ENCODE measurements at places on chromosomes 16 and 17.

DNA sequence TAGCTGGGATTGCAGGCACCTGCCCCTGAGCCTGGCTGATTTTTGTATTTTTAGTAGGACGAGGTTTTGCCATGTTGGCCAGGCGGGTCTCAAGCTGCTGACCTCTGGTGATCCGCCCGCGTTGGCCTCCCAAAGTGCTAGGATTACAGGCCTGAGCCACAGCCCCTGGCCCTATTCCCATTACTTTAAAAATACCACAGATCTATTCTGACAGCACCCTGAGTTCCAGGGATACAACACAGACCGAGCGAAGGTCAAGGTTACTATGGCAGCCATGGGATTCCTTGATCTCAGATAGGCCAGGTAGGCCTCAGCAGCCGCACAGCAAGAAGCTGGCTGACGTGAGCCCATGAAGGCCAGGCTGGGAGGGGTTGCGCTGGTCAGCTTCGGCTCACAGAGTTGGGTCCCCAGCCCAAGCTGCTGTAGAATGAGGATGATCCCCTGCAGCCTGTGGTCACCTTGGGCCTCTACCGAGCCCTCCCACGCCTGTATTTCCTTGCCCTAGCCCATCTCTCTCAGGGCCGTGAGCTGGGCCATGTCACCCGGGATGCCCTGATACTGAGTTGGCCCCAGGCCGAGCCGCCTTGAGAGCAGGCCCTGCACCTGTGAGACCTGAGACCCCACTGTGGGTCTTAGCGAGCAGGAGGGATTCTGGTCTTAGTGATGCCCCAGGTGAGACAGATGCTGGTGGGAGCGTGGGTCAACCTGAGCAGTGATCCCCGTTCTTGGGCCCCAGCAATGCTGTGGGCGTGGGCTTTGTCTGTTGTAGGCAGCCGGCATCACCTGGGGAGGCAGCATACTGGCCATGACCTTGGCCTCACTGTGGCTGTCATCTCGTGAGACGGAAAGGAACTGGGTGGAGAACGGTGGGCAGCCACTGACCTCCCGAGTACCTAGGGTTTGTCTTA, 16.9 kb upstream of the RNF213 start:
- no peak for DNase-seq

DNA sequence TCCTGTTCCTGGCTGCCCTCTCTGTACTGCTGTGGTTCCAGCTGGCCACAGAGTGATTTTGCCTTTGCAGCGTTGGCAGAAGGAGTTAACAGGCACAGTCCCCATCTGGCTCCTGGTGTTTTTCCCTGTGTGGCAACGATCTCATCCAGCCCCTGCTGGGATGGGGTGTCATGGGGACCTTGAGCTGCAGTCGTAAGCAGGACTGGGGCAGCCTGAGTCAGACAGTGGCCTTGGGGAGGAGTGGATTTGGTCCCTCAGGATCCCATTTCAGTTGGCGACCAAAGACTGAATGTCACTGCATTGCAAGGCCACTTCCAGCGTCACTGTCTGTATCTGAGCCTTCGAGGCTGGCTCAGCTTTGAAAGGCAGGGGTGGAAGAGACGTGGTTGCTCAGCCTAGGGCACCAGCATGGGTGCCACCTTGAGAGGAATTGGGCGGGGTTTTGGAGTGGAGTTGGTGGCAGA, 11.9 kb downstream of the TMEM94 start:
- DNase-seq: no peak

DNA sequence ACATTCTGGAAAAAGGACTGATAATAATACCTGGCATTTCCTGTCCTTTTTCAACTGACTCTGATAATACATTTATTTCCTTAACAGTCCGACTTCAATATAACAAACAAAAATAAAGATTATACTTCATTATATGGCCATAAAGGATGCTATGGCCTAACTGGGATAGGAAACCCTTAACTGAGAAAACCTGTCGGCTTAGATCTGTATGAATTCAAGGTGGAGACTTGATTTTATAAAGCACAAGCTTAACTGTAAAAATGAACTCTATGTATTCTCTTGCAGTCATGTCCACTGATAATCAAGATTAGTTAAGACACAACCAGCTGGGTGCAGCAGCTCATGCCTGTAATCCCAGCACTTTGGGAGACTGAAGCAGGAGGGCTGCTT, 102.2 kb downstream of the MYO1D start:
- DNase-seq: no peak

GRCh38 chr16:78240459-78241222, 141.2 kb downstream of the WWOX start:
- DNase-seq: no peak

DNA sequence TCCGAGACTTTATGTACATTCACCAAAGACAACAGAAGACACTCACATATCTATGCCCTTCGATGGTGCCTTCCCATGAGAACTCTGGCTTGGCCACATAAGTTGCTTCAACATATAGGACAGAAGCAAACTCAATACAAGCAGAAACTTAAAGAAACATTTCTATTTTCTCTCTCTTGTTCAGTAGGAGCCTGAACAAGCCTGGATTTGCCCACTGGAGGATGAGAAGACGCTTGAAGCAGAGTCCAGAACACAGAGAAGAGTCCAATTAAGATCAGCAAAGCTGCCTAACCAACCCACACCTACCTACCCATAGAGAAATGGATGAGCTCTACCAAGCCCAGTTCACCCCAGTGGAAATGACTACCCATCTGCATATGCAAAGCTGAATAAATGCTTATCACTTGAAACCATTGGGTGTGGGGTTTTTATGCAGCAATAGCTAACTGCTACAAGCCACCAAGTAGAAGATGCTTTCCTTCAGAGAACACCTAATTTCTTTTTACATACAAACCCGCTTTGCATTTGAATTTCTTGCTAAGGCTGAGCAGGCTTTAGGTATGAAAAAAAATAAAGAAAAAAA, 337.9 kb upstream of the DYNLRB2 start:
- DNase-seq: no peak

- DNase-seq: peak; percentile 1
Observed at GRCh38 chr16:6335072-6335471, 997.6 kb upstream of the RBFOX1 start.

- peak; percentile 44 for DNase-seq
Observed at GRCh38 chr17:79294459-79295071, 219.9 kb downstream of the ENGASE start.

DNA sequence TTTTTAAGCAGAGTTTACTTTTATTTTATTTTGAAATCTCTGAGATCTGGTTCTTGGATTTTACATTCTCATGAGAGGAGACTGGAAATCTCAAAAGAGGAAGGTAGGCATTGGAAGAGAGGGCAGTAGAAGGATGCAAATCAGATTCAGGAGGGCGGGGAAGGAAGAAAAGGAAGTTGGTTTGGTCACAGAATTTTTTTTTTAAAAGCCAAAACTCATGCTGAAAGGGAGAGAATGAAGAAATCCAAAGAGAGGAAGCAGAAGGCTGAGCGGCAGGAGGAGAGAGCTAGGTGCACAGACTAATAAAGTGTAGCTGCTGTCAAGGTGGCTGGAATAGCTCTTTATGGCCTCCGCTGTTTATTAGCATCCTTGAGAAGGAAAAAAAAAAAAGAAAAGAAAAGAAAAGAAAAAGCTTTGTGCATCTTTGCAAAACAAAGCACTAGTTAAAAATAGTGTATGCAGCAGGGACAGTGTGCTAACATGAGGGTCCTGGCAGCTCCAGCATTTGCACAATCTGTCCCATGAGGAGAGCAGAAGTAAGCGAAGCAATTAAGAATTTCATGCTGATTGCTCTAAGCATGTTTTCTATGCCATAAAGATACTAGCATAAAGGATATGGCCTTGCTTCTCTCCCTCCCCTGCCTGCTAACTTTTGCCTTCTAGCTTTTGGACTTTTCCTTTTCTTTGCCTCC, 194.2 kb downstream of the ZFHX3 start:
- no peak for DNase-seq

- no peak for DNase-seq
Observed at GRCh38 chr16:67000384-67001351, 12.3 kb downstream of the CES4A start.

- DNase-seq: peak; percentile 90
Observed at GRCh38 chr16:87582216-87582965, 19.9 kb upstream of the JPH3 start.

- DNase-seq: no peak
Observed at GRCh38 chr16:53848950-53849349, 145.0 kb downstream of the FTO start.

GRCh38 chr17:50221266-50221863, 19.9 kb upstream of the COL1A1 start:
- DNase-seq: peak; percentile 48

GRCh38 chr17:422196-422930, 69.8 kb upstream of the RPH3AL start:
- no peak for DNase-seq

- DNase-seq: no peak
Observed at GRCh38 chr17:76554131-76554530, 14.3 kb downstream of the PRCD start.

All from fibroblast of mammary gland (primary cell).